Foreskin keratinocyte (primary cell): ENCODE measurements at places on chromosomes 5 and 9.

- no peak for DNase-seq
Observed at GRCh38 chr5:81145329-81145935, 87.7 kb upstream of the CKMT2 start.

GRCh38 chr9:97943308-97943855, 5.4 kb upstream of the HEMGN start:
- no peak for DNase-seq

DNA sequence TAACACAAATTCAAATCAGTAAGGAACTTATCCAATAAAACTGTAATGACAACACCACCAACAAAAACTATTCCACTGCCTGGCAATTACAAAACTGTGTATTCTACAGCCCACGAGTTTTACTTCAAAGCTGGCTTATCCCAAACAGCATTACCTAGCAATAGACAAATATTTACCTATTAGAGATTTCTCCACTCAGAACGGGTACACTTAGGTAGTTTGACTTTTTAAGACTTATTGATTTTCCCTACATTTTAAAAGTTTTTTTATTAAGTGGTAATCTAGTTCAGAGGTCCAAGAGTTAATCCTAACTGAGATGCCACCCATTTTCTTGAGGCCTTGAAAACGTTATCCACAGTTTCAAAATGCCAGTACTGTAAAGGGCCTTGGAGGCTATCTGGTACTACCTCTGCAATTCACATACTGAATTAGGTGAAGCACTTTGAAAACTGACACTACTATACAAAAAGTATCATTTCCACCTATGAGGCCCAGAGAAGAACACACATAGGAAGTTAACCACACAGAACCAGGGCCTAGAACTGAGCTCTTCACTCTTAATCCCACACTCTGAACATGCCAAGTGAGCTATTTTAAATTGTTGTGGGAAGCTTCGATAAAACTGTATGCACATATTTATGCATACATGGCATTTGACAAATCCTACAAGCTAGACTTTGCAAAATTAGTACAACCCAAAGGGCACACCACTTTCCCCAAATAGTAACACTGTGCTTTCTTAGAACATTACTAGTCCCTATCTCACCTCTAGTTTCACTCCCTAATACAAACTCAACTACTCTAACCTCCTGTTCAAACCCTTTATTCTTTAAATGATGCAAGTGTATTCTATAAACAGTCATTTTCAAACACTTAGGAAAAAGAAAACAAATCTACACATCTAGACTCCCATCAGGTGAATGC, 2.1 kb downstream of the NADK2 start:
- DNase-seq = no peak

DNA sequence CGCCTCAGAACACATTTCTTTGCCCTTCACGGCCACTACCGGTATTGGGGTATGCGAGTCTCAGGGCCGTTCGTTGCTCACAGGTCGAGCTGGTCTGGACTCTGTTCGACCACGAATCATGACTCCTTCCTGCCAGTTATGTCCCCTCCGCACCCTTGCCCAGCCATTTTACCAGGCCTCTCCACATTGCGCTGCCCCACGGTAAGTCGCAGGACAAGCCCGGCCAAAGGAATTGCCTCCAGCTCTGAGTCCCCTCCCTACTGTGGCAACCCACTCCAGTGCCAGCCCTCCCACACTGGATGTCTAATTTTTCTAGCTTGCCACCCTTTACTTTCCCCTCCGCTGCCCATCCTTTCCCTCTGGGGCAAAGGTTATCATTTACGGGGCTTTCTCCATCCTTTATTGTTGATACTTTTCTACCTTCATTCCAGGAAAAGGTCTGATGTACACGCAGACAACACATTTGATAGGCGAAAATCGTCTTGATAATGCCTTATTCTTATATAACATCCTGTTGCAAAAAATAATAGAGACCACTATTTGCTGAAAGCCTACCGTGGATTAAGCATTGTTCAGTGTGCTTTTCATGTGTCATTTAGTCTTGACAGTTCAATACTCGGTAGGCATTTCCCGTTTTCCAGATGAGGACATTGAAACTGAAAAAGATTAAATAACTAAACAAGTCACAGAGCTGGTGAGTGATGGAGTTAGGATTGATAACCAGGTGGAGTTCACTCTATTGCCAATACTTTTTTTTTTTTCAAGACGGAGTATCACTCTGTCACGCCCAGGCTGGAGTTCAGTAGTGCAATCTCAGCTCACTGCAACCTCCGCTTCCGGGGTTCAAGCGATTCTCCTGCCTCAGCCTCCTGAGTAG, 958 bp upstream of the HSPA5 start:
- DNase-seq = no peak

GRCh38 chr9:33129886-33130881, 37.0 kb downstream of the B4GALT1 start:
- peak; percentile 41 for DNase-seq

DNA sequence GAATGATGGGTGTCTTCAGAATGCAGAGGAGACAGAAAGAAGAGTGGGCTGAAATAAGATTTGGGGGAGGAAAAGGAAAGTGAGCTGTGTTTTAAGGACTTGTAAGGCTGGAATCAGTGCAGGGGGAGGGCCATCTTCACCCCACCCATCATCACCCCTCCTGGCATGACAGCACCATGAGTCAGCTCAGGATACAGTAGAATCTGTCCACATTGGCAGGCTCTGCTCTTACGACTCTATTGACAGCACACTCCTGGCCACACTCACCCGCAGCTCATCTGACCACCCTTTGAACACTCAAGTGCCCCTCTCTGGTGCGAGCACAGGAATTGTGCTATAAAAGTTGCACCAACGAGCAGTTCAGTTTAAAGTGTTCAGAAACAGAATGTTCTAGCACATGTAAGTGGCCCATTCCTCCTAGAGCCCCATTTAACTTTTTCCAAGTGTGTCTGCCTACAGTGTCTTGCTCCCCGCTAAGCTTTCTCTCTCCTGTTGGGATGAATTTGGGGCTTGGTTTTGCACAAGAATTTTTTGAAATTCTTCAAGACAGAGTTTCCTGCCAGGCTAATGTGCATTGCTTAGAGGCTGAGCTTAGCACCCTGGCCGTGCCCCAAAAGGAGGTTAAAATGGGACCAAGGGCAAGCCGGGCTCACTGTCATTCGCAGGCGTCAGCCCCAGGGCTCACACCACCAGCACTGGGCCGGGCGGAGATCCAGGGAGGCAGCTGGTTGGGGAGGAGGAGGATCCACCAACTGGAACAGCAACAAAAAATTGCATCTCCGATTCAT, 12.0 kb downstream of the ADRA1B start:
- DNase-seq = peak; percentile 85

DNA sequence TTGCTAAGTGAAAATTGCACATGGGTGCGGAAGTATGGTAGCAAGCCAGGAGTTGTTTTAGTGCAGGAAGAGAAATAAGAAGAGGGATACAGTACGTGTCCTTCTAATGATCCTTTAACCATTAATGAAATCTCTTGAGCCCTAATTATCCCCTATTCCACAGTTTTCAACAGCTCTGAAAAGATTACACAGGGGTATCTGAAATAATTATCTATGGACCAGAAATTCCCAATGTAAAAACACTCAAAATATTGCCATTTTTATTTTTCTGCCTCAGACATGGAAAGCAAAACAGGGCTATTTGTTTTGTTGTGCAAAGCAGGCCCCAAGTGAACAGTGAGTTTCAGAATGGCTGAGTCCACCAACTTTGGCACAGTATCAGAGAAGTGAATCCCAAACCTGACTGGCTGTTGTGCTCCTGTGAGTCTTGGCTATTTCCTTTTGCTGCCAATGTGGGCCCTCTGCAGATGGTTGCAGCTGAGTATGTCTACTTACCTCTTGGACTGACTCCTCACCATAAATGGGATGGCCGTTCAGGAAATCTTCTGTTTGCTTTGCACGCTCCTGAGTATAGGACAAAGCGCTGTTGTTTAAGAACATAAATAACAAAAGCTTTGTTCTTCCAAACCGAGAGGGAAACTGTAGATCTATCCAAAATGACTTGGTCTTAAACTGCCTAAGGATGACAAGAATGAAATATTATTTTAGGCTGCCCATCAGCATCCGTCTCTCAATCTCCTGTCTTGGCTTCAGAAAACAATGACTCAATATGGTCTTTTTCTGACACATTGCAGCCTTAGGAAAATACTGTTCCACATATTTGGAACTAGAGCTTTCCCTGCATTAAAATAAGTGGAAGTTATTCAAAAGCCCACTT, 204.1 kb downstream of the DEPDC1B start:
- no peak for DNase-seq

- peak; percentile 38 for DNase-seq
Observed at GRCh38 chr5:170451747-170452365, 52.0 kb upstream of the KCNIP1 start.

GRCh38 chr5:2996248-2996647, 244.8 kb upstream of the IRX2 start:
- no peak for DNase-seq

DNA sequence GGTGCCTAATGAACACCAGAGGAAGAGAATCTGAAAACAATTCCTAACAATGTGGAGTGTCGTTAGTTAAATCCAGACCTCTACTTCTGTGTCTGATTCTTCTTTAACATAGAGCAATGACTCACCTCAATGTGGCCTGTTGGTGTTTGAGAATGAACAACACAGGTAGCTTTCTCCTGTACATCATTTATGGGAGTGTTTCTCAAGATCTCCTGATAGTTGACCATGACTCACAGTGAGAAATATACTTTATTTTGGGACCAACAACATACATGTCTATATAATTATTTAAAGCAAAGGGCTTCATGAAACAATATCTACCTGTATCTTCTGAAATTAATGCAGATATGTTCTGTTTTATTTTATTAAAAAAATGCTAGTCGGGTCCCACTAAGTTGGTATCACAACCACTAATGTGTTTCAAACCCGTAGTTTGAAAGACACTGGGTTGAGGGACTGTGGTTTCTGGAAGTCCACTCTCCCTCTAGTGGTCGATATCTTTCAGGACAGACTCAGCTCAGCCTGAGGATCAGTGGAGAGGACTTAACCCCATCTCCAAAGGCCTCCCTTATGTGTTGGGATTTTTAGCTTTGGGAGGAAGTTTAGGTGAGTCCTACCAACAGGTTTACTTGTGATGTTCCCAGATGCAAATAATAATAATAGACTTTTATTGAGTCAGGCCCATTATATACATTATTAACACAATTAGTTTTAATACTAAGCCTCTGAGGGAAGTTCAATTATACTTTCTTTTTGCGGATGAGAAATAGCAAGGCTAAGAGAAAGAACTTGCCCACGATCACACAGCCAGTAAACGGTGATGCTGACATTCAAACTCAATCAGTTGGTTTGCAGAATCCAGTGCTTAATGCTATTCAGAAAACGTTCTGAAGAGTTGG, 70.0 kb upstream of the KLF9 start:
- peak; percentile 64 for DNase-seq

DNA sequence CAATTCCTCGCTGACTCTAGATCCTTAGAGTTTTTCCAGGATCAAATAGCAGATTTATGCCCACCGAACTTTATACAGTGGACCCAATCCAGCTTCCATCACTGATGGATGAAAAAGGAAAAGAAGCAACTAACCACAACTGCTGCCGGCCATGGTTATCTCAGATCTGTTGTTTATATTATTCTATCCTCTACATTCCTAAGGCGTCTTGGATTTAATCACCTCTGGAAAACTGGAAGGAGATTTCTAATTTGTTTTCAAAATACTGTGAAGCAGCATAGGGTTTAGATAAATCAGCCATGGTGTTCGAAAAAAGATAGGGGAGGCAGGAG, 663 bp upstream of the ZNF366 start:
- no peak for DNase-seq

- no peak for DNase-seq
Observed at GRCh38 chr9:127185931-127186781, 63.7 kb upstream of the ANGPTL2 start.

DNA sequence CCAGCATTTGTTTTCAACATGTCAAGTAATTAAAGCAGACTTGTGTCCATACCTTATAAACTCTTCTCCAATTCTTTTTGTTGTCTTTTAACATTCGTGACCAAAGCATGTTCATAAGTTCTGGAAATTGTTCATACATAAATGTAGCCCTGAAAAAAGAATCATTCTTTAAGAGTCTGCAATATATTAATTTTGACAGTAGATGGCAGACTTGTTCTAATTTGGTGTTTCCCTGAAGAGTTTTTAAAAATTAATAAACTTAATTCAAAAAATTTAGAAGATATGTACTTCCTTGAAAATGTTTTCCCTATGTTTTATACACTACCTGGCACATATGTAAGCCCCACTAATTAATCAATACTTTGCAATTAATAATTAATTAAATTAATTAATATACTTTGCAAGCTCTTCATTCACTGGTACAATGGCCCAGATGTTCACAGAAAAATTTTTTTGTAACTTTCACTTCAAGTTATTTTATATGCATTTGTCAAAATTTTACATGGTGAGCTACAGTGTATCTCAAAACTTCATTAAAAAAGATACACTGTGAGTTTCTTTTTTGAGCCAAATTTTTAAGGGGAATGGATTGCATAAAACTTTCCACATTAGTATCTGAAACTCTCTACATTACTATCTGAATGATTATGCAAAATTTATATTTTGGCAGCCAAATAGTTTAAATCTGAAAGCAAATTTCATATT, 42.1 kb downstream of the CLINT1 start:
- DNase-seq = no peak

- no peak for DNase-seq
Observed at GRCh38 chr5:89308606-89309040, 425.6 kb upstream of the MEF2C start.

GRCh38 chr9:100554935-100555401, 22.9 kb upstream of the CAVIN4 start:
- DNase-seq = peak; percentile 5
